ENCODE measurements at places on chromosomes 5 and 9. TPM values are rescaled to one million over a fixed set of nuclear protein-coding genes. Genes with fewer than 3 reads are reported as not detected.

The SNCAIP gene
- total RNA-seq = not detected

The PTPRD gene
- total RNA-seq = 0.16 TPM

The GNE gene
- total RNA-seq = 17.3 TPM

The LHX3 gene
- total RNA-seq = 0.13 TPM

The INSL6 gene
- not detected for total RNA-seq

The QRFP gene
- total RNA-seq = not detected

Measured in A549 treated with GW870086 at 1 μM for 4 hours (cell line).